GM13977 (cell line): ENCODE measurements at places on chromosomes 12 and 14.

- DNase-seq = no peak
Measured at GRCh38 chr14:65015391-65015790, 28.7 kb downstream of the FNTB start.

GRCh38 chr12:96502477-96502876, 13.1 kb downstream of the CFAP54 start:
- DNase-seq = peak; percentile 23

DNA sequence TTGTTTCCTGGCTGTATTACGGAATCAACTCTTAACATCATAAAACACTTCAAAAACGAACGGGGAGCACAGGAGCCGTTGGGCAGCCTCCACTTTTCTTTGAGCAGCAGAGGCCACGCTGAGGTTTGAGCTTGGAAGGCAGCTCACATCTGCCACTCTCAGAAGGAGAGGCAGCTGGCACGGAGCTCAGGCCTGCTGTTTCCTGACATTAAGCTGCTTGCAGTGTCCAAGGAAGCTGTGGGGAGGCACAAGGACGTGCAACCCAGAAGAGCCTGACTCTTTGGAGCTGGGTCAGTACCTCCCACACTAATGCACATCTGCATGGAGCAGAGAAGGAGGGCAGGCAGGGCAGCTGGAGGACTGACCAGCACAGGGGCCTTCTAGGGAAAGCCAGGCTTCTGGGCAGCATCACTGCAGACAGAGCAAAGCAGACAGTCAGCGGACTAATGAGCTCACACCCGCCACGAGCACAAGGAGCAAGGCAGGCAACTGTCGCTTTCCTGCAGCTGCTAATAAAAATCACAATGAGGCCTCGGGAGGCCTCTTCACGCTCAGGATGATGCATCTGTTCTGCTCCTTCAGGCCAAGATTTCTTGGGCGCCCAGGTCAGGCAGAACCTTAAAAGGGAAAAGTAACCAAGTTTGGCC, 211.1 kb downstream of the GLT1D1 start:
- DNase-seq = no peak

DNA sequence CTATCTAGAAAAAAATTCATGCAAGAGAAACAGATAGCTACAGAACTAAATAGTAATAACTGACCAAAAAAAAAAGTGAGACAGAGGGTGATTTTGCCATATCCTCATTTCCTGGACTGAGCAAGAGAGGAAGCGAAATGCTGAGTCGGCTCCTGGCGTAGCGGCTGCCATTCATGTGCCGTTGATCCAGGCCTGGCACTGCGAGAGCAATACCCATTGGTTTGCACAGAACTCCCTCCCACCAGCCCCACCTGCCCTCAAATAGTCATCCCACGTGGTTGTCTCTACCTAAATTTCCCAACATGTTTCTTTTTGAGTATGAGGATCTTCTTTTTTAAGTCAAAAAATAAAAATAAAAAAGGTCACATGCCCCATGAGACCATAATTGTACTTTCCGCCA, 9.4 kb upstream of the WNT5B start:
- DNase-seq = peak; percentile 59

DNA sequence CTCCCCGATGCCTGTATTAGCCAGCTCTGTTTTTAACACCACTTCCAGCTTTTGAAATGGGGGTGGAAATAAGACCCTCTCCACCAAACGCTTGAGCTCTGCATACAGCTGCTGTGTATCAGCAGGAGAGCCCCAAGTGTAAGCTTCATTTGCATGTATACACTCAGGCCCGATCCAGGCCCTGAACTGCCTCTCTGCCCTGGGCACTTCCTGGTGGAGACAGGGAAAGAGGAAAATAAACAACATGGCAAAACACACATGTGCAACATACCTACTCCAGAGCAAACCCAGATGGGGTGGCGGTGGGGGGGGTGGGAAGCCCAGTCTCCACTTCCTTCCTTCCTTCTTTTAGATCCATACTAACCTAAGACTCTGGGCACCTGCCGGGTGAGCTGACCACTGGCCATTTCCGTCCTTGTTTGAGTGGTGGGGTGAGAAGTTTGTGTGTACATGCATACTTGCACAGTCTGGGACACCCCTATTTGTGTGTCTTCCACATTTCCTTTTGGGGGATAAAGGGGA, 55.3 kb downstream of the RBM19 start:
- no peak for DNase-seq

DNA sequence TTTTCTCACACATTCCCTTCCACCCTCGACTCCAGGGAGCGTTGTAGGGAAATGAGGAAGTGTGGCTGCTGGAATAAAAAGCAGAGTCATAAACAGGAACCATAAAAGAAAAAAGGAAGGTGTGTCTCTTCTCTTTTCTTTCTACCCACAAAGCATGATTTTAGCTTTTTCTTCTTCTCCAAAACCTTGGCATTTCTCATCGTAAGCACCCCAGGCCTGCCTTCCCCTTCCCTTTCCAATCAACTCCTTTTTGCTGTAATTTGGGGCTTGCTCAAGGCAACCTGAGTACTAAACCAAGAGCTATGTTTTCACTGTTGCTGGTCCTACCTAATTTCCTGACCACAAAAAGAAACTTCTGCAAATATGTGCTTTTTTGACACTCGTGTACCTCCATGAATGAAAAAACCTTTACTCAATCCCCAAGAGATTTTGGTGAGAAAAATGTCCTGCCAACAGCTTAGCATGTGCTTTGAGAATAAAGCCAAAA, 9.2 kb downstream of the PLBD1 start:
- no peak for DNase-seq

DNA sequence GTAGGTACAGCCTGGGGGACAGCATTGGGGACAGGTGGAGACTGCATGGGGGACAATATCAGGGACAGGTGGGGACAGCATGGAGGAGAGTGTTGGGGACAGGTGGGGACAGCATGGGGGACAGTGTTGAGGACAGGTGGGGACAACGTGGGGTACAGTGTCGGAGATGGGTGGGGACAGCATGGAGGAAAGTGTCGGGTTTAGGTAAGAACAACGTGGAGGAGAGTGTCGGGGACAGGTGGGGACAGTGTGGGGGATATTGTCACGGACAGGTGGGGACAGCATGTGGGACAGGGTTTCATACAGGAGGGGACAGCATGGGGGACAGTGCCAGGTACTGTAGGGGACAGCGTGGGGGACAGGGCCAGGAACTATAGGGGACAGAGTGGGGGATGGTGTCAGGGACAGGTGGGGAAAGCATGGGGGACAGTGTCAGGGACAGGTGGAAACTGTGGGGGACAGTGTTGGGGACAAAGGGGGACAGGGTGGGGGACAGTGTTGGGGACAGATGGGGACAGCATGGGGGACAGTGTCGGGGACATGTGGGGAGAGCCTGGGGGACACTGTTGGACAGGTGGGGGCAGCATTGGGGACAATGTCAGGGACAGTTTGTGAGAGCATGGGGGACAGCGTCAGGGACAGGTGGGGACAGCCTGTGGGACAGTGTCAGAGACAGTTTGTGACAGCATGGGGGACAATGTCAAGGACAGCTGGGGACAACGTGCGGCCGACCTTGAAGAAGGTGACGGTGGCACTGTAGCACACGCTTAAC, 213.1 kb downstream of the TMEM121 start:
- DNase-seq = peak; percentile 10

- DNase-seq = peak; percentile 81
Measured at GRCh38 chr12:94207849-94208621, 59.7 kb downstream of the PLXNC1 start.

DNA sequence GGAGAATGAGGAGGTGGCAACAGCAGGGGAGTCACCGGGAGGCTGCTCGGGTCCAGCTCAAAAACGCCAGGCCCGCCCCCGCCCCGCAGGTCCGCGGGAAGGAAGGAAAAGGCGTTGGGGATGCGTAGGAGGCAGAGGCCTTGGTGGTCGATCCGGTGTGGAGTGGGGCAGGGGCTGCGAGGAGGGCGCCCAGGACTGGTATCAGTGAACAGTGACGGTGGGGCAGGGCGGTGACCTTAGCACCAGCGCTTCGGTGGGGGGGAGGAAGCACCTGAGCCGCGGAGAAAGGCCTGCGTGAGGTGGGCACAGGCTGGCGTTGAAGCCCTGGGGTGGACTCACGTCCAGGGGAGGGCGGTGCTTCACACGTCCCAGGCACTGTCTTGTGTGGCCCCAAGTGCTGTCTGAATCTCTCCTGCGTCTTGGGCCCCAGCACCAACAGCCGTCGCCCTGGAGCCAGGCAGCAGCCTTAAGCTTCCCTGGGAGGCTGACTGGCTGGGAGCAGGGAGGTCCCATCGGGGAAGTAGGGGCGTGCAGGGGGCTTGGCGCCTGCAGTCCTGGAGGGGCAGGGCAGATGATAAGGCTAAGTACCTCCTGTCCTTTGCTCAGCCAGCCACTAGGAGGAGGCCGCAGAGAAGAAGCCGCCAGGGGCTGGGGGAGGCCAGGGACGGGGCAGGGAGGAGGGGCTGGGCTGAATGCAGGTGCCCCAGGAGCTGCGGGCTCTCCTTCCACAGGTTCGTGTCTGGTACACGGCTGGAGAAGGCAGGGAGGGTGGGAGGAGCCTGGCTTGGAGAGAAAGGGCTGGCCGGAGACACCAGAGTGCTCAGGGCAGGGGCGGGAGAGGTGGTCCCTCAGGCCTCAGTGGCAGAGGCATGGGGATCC, 26.5 kb downstream of the ZBTB42 start:
- peak; percentile 85 for DNase-seq

DNA sequence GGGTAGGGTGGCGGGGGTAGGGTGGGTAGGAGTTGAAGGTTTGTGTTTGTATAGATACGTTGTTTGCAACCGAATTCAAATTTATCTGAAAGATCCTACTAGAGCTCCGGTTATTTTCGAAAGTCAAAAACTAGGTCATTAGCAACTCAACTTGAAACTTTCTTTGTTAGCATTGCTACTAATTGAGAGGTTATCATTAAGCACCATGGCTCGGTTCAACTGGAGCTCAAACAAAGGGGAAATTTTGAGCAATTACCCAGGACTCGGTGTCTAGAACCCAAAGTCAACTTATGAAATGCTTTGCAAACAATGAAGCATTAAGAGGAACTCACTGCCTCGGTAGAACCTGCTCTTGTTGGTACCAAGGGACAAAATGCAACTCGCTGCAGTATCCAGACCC, 207.7 kb downstream of the BCAT1 start:
- DNase-seq = peak; percentile 37

- no peak for DNase-seq
Measured at GRCh38 chr12:42186793-42187192, 42.1 kb upstream of the GXYLT1 start.

DNA sequence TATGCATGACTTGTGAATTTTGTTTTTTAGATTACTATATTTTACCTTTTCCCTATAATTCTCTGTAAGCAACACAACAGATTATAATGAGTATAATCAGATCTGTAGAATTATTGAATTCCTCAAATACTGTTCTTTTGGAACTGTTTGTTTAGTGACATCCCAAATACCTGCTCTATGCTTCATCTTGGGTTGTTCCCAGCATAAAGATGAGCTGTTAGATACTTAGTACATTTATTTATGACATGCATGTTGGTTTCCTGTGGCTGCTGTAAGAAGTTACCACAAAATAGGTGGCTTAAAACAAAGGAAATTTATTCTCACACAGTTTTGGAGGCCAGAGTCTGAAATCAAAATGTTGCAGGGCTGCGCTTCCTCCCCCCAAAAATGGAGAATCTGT, 78.4 kb downstream of the PTPRR start:
- DNase-seq = no peak

DNA sequence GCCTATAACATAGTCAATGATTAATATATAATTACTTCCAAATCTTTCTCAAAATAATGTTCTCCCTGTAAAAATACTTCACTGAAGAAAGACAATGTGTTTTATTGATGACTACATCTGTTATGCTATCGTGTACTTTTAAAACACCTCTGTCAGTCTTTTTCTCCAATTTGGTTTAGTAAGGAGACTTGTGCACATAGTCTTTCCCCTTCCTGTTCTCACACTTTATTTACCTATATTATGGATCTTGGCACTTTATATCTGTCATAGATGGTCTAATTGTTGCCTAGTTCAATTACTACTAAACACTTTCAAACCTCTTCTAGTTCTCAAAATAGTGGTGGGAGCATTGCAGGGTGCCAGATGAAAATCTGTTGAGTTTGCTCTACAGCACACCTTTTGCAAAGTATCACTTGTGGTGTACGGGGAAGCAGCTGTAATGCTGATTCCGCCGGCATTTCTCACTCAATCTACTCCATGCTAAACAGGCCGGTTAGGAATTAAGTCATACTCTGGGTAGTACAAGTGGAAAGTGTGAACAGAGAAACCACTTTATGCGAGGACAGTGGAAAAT, 1.1 kb upstream of the INSM2 start:
- DNase-seq = no peak

DNA sequence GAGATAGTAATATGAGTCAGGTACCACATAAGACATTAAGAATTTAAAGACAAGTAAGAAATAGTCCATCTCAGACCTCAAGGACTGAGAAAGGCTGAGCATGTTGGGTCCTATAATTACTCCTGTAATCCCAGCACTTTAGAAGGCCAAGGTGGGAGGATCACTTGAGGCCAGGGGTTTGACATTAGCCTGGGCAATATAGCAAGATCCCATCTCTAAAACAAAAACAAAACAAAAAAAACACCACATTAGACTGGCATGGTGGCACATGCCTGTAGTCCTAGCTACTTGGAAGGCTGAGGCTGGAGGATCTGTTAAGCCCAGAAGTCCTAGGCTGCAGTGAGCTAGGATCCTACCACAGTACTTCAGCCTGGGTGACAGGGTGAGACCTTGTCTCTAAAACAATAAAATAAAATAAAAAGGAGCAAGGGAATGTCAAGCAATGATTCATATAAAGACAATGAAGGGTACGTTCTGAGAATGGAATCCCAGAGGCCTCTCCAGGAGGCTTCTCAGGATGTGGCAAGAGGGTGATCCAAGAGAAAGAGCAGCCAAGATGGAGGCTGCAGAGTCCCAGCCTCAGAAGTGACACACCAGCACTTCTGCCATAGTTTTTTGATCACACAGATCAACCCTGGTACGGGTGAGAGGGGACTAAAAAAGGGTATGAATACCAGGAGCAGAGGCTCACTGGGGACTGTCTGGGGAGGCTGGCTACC, 206.4 kb downstream of the CRADD start:
- DNase-seq = no peak

- no peak for DNase-seq
Measured at GRCh38 chr12:63150713-63151622, at the start of gene AVPR1A. AVPR1A (minus strand) TSS chr12:63151201; CDS start chr12:63150836, 365 bp downstream.

- DNase-seq = no peak
Measured at GRCh38 chr14:21038441-21039422, 3.4 kb upstream of the RNASE7 start.

GRCh38 chr12:54370171-54370730, 6.0 kb upstream of the GPR84 start:
- DNase-seq = peak; percentile 80

DNA sequence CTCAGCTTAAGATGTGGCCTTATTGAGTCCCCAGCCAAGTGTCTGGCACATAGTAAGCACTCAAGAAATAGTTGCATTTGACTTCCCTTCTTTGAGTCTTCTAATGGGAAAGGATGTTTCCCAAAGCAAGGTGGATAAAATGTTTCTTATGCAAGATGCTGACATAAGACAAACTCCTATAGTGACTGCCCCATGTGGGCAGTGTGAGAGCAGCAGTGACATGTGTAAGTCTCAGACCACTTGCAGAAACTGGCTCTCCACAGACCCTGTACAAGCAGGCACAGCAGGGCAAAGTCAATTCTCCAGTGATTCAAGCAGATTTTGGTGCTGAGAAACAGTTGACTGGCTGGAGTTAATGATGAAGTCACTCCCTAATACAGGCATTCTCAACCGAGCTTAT, 255.3 kb downstream of the ANO2 start:
- DNase-seq = no peak
